ENCODE measurements at places on chromosomes 16 and 17. TPM values are rescaled to one million over a fixed set of nuclear protein-coding genes. Genes with fewer than 3 reads are reported as not detected.

GRCh38 chr17:4386406-4386805 lies 19.9 kb upstream of the UBE2G1 start:
- no peak overlapping the region for H3K4me3 ChIP-seq
- H3K27ac ChIP-seq = no peak overlapping the region
- no peaks in the 10 kb centered on the region for H3K4me1 ChIP-seq
- no peaks in the 10 kb centered on the region for H3K36me3 ChIP-seq
- H3K27me3 ChIP-seq = no peaks in the 10 kb centered on the region

GRCh38 chr16:57184887-57185445 lies 873 bp downstream of the PSME3IP1 start:
- peak overlapping the region; percentile 96 for H3K4me3 ChIP-seq
- H3K36me3 ChIP-seq = no peaks in the 10 kb centered on the region
- H3K4me1 ChIP-seq = peaks cover 3% of the 10 kb centered on the region
- no peaks in the 10 kb centered on the region for H3K27me3 ChIP-seq
- DNase-seq = no peak

- DNase-seq = no peak
- peaks cover 26% of the 10 kb centered on the region for H3K4me1 ChIP-seq
- no peaks in the 10 kb centered on the region for H3K36me3 ChIP-seq
- peaks cover 17% of the 10 kb centered on the region for H3K27me3 ChIP-seq
- no peak overlapping the region for H3K27ac ChIP-seq
Measured at GRCh38 chr16:2969545-2970521, 685 bp downstream of the PAQR4 start.

Gene CNGB1
- total RNA-seq = not detected

Gene C17orf50
- total RNA-seq = not detected

GRCh38 chr17:80825471-80826345 lies 165.9 kb upstream of the CHMP6 start:
- no peaks in the 10 kb centered on the region for H3K4me1 ChIP-seq
- H3K27ac ChIP-seq = no peak overlapping the region
- H3K4me3 ChIP-seq = no peak overlapping the region
- DNase-seq = no peak

Gene SDR42E1
- under 0.01 TPM for total RNA-seq
